ENCODE measurements at places on chromosomes 2 and 18.

- DNase-seq: no peak
These were observed 29.3 kb upstream of the ACYP2 start for GRCh38 chr2:54086157-54086556.

DNA sequence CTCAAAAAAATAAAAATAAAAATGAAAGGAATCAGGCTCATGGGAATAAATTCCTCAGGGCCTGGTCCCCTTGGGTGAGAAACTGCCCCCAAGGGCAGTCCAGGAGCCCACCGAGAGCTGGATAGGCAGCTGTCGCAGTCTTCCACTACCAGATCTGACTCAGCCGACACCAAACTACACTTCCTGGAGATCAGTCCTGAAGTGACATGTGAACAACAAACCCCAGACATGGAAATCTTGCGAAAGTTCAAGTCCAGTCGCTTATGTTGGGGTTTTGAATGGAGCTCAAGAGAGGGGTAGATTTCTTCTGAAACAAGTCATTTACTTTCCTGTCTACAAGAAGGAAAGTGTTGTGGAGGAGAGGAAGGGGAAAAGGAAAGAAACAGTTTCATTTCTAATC lies 12.9 kb downstream of the ADCY3 start:
- no peak for DNase-seq

GRCh38 chr18:54521846-54522245 lies 69.2 kb upstream of the DYNAP start:
- no peak for DNase-seq

- DNase-seq: no peak
These were observed 305.7 kb downstream of the DYSF start for GRCh38 chr2:71759060-71759459.

- DNase-seq: no peak
These were observed 13.6 kb upstream of the IRS1 start for GRCh38 chr2:226813148-226813701.

DNA sequence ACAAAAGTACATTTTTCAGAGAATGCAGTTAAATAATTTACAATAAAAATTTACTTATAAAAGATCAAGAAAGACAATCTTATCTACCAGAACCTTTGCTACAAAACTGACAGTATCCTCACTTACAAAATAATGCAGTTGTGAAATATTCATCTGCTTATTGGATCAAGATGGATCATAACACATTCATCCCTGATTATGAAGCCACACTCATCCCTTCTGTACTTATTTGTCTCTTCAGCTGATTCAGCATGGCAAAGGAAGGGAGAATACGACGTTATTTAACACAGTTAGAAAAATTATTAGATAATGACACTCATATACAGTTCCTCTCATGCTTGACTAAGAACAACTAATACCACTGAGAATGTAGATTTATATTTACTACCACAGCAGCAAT lies 46.4 kb downstream of the TCF4 start:
- DNase-seq: no peak

- DNase-seq: no peak
These were observed 68.5 kb upstream of the FAM117B start for GRCh38 chr2:202566286-202566685.
